ENCODE measurements at places on chromosomes 6 and 20.

- peak; percentile 79 for DNase-seq
- peaks cover 5% of the 10 kb centered on the region for H3K4me1 ChIP-seq
- peaks cover 3% of the 10 kb centered on the region for H3K36me3 ChIP-seq
- no peak overlapping the region for H3K4me3 ChIP-seq
Observed at GRCh38 chr6:99613409-99613704, 6.7 kb downstream of the PRDM13 start.

DNA sequence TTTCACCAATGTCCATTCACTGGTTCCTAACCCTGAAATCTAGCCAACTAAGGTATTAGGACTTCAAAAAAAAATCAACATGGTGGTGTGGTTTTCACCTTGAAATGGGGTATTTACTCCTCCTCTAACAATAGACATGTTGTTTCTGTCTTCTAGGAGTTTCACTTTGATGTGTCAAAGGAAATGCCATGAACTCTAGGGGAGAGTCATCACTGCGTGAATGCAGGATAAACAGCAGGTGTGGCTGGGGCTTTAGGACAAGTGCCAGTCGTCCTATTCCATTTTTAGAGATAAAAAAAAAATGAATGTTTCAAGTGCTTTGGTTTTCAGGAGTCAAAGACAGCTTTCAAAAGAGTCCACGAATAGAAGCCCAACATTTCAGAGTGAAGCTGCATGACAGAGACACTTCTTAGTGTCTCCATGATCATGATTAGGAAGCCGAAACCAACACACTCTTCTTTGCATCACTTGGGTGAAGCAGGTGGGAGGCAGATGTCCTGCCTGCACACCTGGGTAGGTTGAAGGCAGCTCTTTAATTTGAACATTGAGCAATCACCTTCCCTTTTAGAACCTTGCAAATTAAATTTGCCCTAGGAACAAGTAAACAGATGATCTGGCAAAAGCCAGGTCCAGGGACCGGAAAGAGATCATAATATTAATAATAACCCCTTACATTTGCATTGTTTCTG, 328.5 kb upstream of the PRDM1 start:
- no peaks in the 10 kb centered on the region for H3K36me3 ChIP-seq
- no peak overlapping the region for H3K27ac ChIP-seq
- no peak overlapping the region for H3K4me3 ChIP-seq
- H3K4me1 ChIP-seq, result peaks cover 5% of the 10 kb centered on the region
- peaks cover 5% of the 10 kb centered on the region for H3K27me3 ChIP-seq
- no peak for DNase-seq

DNA sequence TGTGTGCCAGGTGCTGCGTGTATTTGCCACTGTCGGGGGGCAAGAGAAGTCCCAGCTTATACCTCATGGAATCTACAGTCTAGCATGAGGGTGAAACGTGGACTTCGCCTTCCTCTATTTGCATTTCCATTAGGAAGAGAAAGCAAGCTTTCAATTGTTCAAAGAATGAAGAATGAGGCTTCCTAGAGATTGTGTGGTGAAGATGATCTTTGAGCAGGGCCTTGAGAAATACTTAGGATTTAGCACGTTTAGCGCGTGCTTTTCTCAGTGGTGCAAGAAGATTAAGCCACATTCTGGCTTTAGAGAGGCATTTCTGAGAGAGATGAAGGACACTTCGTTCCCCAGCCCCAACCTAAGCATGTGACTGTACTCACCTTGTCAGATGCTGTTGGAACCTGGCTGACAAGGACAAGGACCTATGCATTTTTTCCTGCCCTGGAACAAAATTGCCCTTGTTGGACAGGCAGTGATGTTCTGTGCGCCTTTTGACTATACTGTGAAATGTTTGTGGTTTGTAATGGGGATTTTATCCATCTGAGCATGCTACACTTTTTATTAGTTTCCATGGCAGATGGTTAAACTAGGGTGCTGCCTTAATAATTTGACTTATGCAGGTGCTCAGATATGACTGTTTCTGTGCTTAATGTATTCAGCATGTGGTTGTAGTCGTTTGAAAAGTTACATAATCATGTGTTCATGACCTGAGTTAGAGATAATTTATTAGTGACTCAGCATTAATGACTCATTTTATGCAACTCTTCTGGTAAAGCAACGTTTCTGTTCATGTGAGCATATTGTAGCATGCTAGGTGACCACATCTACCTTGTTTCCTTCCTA, 10.7 kb downstream of the TULP4 start:
- DNase-seq, result no peak
- no peak overlapping the region for H3K4me3 ChIP-seq
- H3K27ac ChIP-seq, result no peak overlapping the region
- H3K36me3 ChIP-seq, result peaks cover 70% of the 10 kb centered on the region
- peaks cover 5% of the 10 kb centered on the region for H3K4me1 ChIP-seq
- H3K27me3 ChIP-seq, result peaks cover 2% of the 10 kb centered on the region

- no peak for DNase-seq
- no peaks in the 10 kb centered on the region for H3K27me3 ChIP-seq
- peak overlapping the region; percentile 76 for H3K4me3 ChIP-seq
- H3K4me1 ChIP-seq, result peaks cover 59% of the 10 kb centered on the region
- peaks cover 95% of the 10 kb centered on the region for H3K36me3 ChIP-seq
Observed at GRCh38 chr20:58908221-58908620, 55.7 kb downstream of the GNAS start.

DNA sequence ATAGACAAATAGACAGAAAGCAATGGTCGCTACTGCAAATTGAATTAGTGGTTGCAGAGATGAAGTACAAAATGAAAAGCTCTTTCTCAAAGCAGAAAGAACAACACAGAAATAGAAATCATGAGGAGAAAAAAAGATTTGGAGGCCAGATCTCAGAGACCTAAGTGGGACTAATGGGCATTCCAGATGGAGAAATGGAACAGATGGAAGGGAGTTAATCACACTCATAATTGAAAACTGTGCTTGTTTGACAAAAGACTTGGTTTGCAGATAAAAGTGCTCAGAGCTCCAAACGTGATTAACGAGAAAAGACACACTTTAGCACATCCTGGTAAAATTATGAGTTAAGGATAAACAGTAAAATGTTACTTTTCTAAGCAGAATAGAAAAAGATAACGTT, 58.1 kb upstream of the SNRPB2 start:
- H3K36me3 ChIP-seq, result no peaks in the 10 kb centered on the region
- no peaks in the 10 kb centered on the region for H3K4me1 ChIP-seq
- no peak overlapping the region for H3K4me3 ChIP-seq
- peak overlapping the region; percentile 6 for H3K27ac ChIP-seq
- no peaks in the 10 kb centered on the region for H3K27me3 ChIP-seq
- DNase-seq, result no peak

DNA sequence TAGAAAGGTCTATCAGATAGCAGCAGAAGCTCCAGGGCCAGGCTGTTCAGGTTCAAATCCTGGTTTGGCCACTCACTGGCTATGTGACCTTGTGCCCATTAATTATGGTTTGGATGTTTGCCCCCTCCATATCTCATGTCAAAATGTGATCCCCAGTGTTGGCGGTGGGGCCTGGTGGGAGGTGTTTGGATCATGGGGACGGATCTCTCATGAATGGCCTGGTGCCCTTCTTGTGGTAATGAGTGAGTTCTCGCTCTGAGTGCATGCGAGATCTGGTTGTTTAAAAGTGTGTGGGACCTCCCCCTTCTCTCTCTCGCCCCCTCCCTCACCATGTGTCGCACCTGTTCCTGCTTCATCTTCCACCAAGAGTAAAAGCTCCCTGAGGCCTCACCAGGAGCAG, 240.9 kb downstream of the LRFN2 start:
- peaks cover 63% of the 10 kb centered on the region for H3K4me1 ChIP-seq
- peak overlapping the region; percentile 36 for H3K27ac ChIP-seq
- no peak for DNase-seq
- no peak overlapping the region for H3K4me3 ChIP-seq

DNA sequence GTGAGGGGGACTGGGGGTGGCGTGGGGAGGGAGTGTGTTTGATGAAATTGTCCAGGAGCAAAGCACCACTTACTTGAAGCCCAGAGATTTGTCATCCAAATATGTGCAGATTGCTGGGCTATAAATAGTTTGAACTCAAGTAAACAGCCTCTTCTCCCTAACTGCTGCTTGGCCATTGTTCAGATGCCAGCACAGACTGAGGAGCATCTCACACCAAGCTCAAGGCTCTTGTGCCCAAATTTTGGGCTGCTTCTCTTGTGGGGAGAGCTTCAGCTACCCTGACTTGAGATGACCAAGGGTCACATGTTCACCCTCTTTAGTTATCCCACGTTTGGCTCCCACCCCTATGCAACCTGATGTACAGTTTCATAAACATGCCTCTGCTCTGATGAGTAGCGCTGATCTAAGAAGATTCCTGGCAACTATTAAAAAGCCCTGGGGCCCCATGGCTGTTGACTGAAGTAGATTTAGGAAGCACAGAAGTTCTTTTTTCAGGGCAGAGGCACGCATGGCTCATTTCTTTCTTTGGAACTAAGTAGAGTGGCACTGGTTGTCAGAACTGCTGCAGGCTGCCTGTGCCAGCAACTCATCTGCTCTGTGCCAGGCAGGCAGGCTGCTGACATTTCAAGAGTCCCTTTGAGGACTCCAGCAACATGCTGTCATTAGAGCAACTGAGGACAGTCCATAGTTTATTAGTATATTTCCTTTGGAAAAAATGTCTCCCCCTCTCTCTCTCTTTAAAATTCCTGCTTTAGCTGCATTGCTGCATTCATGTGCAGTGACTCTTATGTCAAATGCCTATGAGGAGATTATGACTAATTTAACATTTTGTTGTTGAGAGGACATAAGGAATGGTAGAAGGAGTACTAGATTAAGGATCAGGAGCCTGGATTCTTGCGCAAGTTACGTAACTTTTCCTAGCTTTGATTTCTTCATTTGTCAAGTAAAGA, 9.6 kb upstream of the PKIG start:
- H3K36me3 ChIP-seq, result peaks cover 5% of the 10 kb centered on the region
- DNase-seq, result no peak
- no peak overlapping the region for H3K4me3 ChIP-seq

DNA sequence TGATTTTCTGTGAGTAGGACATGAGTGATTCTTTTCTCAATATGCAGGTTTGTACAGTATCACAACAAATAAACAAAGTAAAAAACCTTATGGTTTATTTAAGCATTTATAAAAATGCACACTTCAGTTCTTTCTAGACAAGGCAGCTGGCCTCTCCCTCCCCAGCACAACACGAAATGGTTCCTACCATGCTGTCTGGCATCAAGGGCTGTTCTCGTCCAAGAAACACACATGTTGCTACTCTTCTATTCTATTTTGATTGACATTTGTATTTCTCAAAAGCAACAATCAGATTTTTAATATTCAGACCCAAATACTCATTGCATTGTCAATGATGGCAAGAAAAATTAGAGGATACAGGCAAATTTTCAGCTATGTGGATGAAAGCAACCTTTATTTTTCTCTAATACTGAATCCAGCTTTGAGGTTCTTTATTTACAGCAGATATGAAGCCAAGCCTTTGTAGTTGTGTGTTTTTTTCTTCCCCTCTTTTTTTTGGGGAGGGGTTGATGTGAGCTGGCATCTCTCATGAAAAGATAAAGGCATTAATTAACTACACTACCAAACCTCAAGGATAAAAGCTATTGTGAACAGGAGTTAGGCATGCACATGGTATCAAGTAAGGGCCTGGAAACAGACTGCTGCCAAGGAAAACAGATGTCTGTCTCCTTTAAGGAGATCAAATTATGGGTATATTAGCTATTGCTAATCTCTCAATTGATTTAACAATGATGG, 96.4 kb upstream of the PREP start:
- H3K4me1 ChIP-seq, result no peaks in the 10 kb centered on the region
- DNase-seq, result no peak
- H3K4me3 ChIP-seq, result no peak overlapping the region
- no peak overlapping the region for H3K27ac ChIP-seq
- H3K36me3 ChIP-seq, result no peaks in the 10 kb centered on the region

- H3K27me3 ChIP-seq, result no peaks in the 10 kb centered on the region
- no peak overlapping the region for H3K27ac ChIP-seq
- peaks cover 37% of the 10 kb centered on the region for H3K4me1 ChIP-seq
- DNase-seq, result no peak
- peaks cover 19% of the 10 kb centered on the region for H3K36me3 ChIP-seq
- H3K4me3 ChIP-seq, result no peak overlapping the region
Observed at GRCh38 chr20:3758566-3758965, 9.0 kb downstream of the ADISSP start.

- peak; percentile 16 for DNase-seq
- peak overlapping the region; percentile 39 for H3K4me3 ChIP-seq
Observed at GRCh38 chr6:158662954-158663624, 13.2 kb downstream of the SYTL3 start.

DNA sequence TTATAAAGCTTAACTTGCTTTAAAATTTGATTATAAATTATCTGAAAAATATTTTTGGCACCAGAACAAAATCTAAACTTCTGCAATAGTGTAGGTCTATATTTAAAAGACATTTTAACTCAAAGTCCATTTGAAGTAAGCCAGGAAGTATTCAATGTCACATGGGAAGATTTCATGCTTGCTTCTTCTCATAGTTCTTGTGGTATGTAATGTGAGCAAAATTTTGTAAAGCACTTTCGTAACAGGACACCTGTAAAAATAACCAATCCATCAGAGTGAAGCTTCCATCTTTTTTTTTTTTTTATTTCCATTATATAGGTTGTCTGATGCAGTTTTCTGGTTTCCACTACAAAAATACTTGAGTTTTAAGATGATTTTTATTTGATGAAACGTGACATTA, 386.1 kb downstream of the LAMA2 start:
- H3K27me3 ChIP-seq, result no peaks in the 10 kb centered on the region
- H3K4me3 ChIP-seq, result no peak overlapping the region
- no peaks in the 10 kb centered on the region for H3K4me1 ChIP-seq
- no peak for DNase-seq
- H3K36me3 ChIP-seq, result no peaks in the 10 kb centered on the region

DNA sequence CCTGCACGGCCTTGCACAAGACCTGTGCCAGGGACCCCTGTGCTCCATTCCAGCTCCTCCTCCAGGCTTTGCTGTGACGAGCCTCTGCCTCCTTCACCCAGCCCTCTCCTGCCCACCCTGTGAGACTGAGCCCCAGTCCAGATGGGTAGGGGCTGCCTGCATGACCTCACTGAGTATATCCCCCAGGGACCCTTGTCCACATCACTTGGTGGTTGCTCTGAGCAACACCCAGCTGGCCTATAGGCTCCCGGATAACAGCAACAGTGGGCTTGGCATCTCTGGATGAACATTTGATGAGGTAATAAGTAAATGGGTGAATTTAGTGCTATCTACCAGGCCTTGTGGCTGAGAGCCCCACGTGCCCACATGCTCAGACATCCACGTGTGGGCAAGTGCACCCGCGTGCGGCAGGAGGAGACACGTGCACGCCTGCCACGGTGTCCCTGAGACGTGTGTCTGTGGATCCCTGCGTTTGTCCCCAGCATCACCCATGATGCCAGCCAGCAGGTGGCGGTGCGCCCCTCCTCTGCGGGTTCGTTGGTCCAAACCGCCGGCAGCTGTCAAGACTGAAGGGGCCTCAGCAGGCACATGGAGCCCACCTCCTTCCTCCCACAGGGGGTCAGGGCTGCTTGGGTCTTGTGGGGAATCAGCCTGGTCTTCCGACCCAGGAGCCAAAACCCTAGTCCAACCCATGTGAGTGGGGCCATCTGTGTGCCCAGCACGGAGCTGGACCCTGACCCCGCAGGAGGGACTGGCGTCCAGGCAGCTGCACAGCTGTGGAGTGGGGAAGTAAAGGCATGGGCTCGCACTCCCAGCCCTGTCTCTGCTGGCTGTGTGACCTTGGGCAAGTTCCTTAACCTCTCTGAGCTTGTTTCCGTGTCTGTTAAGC, 45.9 kb downstream of the FGD2 start:
- no peak overlapping the region for H3K27ac ChIP-seq
- no peak overlapping the region for H3K4me3 ChIP-seq
- DNase-seq, result peak; percentile 95
- peaks cover 4% of the 10 kb centered on the region for H3K27me3 ChIP-seq
- H3K36me3 ChIP-seq, result no peaks in the 10 kb centered on the region
- H3K4me1 ChIP-seq, result peaks cover 29% of the 10 kb centered on the region

GRCh38 chr6:116012471-116012949, 48.2 kb downstream of the FRK start:
- no peak overlapping the region for H3K4me3 ChIP-seq
- no peak for DNase-seq
- H3K27me3 ChIP-seq, result no peaks in the 10 kb centered on the region
- H3K27ac ChIP-seq, result no peak overlapping the region
- peaks cover 20% of the 10 kb centered on the region for H3K4me1 ChIP-seq
- no peaks in the 10 kb centered on the region for H3K36me3 ChIP-seq
